ENCODE measurements at places on chromosomes 4 and X. TPM values are rescaled to one million over a fixed set of nuclear protein-coding genes. Genes with fewer than 3 reads are reported as not detected.

IL2RG gene
- total RNA-seq = not detected

GATA1 gene
- 0.31 TPM for total RNA-seq

EPGN gene
- total RNA-seq = not detected

RHOXF2 gene
- total RNA-seq = not detected

TRPC3 gene
- total RNA-seq = 9.7 TPM

UCP1 gene
- total RNA-seq = not detected

CLDN34 gene
- 0.62 TPM for total RNA-seq

ARX gene
- total RNA-seq = 6.2 TPM

ADH1A gene
- total RNA-seq = not detected

RADX gene
- total RNA-seq = 7.8 TPM

TAF7L gene
- 0.16 TPM for total RNA-seq

ETDB gene
- not detected for total RNA-seq

SLC38A5 gene
- 26.5 TPM for total RNA-seq

- no peak for DNase-seq
Observed at GRCh38 chr4:156378033-156378665, 424.5 kb upstream of the CTSO start.

GRCh38 chr4:163166041-163166579 lies 580 bp downstream of the NAF1 start:
- peak; percentile 45 for DNase-seq

DNA sequence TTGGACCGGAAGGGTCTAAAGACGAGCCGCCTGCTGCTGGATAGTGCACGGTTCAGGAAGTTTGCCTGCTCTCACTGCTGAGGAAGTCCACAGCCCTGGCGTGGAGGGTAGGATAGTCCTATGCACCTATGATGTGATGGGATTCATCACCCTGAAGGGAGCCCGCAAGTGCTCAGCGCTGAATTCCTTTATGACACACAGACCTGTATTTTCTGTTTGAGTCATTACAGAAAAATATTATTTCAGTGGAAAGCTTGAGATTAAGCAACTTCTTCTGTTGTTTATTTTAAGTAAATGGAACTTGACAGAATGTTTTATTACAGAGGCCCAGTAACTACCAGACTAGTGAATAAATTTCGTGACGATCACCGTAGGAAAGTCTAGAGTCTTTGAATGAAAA lies 123.2 kb downstream of the TRIML1 start:
- no peak for DNase-seq

DNA sequence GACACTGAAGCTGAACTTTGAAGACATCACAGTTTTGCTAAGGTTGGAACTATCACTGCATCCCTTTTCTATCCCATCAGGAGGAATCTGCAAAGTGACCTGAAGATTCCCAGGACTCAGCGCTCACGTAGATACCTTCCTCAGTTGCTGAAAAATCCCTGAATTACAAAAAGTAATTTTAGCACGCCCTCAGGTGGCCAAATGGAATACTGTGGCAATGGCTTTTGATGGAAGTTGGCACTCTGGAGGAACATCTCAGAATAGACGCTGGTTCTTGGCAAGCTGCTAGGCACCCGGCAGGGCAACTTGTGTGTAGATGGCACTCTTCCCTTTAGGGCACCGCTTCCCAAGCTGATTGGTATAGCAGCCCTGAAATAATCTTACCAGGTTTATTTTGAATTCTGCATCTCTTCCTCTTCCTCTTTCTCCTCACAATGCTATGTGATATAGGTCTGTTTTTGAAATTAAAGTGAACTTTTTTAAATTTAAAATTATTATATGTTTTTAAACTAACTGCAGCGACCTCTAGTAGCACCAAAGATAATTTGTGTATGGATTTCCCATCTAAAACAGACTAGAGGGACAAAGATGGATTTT lies 16.3 kb upstream of the ESX1 start:
- peak; percentile 21 for DNase-seq

GRCh38 chrX:78322863-78323262 lies 4.5 kb downstream of the CYSLTR1 start:
- DNase-seq = no peak

DNA sequence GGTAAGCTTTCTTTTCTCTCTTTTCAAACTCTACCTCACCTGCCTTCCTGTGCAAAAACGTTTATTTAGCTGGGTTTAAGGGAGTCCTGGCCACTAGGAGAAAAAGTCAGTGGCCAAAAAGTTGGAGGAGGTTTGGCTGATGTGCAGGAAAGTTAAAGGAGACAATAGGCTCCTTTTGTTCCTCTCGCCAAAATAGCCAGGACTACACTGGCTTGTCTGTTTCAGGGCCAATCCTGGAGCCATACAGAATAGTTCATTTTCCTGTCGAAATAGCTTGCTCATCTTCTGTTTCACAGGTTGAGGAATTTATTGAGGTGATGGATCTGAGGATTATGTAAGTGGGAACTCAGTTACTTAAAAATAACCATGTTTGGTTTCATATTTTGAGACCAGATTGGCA lies 423 bp downstream of the HEPH start:
- DNase-seq = no peak

DNA sequence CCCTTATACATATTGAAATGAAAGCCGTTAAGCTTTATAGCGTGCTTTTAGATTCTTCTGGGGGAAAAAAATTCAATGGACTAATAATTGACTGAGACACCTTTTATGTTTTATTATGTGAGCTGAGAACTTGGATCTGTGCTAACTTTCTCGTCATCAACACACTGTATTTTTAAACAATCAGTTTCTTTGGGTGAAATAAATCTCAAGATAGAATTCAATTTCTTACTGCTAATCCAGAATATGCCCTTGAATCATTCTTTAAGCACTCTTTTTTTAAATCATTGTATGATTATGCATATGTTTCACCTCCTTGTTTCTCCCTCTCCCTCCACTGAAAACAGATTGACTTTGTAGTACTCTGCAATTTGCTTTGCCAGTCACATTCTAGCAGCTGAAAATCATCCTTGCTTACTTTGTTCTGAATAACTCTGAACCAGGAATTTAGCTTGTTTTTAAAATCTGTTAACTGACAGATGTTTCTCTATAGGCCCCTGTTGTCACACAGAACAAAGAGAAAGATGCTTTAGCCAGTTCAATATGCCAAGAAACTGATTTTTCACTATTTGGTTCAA lies 81.5 kb downstream of the SLIT2 start:
- no peak for DNase-seq

DNA sequence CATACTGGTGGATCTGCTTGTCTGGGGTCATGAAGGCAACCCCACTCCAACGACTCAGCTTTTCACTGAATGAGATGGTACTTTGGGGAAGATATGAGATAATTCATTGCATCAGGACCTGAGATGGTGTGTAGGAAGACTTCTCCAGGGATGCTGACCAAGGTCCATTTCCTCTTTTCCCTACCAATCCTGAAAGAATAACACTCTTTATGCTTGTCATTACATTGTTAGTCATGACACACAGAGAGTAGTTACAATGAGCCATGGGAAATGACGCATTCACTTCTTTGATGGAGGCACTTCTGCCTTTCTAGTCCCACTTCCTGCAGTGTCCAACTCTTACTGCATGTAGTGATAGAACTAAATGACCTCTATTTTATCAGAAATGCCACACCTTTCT lies 58.6 kb downstream of the AREG start:
- no peak for DNase-seq

DNA sequence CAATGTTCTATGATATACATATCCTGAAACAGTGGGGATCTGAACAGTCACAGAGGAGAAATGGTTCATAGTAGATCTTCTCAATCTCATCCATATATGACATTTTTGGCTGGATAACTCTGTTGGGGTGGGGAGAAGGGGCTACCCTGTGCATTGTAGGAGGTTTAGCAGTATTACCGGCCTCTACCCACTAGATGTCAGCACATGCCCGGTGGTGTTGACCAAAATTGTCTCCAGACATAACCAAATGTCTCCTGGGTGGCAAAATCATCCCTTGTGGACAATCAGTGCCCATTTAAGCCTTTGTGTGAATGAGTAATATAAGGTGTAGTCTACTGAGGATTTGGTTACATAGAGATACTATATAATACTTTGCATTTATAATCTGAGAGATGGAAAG lies 89.9 kb downstream of the PLS3 start:
- DNase-seq = no peak

DNA sequence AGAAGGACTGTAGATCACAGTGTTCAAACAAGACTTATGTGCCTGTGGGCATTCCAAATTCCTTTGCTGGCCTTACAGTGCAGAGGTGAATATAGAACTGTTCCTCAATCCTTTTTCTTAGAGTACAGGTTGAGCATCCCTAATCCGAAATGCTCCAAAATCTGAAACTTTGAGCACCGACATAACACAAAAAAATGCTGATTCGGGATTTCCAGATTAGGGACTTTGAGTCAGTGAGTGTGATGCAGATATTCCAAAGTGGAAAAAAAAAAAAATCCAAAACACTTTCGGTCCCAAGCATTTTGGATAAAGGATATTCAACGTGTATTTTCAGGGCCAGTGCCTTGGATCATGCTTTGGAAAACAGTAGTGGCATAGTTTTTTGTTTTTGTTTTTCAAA lies 9.2 kb downstream of the SMS start:
- no peak for DNase-seq

- DNase-seq = no peak
Observed at GRCh38 chrX:39736216-39737211, 361.2 kb downstream of the BCOR start.

DNA sequence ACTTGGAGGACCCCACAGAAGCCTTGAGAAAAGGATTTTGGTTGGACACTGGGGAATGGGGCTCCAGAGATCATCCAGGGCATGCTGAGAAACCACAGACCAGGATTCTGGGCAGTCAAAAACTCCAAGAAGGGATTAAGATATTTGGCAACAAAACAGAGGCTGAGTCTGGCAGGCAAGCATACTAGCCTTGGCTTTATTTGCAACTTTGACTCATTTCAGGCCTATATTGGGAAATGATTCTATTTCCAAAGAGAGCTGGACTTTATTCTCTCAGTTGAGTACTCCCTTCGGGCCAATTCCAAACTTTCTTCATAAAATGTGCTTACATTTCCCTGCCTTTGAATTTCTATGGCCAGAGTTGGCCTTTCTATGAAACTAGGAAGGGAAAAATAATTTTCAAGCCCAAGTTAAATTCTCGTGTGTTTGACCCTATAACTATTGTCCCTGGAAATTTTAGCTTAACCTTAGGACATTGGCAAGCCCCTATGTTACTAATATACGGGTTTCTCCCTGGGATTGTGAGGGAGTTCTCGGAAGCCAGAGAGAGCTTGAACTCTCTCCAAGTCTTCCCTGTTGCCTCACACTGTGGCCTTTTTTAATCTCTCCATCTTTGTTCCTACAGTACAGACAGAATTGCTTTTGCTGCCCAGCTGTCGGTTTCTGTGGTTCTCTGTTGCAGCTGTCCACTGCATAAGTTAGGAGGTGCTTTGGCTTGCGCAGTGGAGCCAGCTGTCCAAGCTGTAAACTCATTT lies 112.6 kb upstream of the FAM9A start:
- DNase-seq = no peak

GRCh38 chr4:40736910-40737309 lies 12.8 kb upstream of the NSUN7 start:
- DNase-seq = no peak

DNA sequence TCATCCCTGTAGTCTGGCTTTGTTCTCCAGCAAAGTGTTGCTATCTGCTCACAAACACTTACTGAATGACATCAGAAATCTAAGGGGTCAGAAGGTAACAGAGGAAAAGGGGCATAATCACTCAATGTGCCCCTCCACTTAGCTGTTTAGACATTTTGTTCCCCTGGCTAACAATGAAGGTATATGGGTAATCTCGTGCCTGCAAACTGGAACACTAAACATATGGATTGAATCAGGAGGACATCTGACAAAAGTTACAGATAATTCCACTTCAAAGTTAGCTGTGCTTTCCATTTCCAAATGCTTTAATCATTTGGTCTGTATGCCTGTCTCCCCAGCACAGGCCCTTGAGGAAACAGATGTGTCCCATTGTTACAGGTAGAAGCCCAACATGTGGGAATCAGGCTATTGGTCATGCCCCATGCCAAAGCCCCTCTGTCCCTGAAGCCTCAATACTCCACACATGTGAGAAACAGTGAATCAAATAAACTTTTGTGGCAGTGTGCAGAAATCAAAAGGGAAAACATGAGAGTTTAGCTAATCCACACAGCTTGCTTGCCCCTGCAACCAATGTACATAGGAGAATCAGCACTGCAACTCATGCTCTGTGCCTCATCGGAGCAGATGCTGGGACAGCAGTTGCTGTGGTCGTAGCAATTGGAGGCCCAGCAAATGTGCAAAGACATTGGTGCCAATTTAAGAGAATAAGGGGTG lies 111.7 kb downstream of the RNF150 start:
- no peak for DNase-seq

- DNase-seq = no peak
Observed at GRCh38 chrX:39451046-39451445, 646.7 kb downstream of the BCOR start.

DNA sequence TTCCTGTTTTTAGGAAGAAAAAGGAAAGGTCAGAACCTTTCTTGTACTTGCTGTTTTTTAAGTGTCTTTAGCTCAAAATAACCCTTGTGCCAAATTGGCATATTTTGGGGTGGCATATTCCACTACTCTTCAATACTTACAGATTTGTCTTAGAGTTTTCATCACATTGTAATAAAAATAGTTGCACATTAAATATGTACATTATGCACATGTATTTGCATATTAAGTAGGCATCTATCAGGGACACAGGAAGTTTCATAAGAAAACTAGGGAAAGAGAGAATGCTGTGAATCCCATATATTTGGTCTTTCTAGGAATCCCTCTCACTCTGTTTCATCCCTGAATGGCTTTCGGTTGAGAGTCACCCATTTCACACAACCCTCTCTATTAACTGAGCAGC lies 139.6 kb downstream of the LARP7 start:
- DNase-seq = no peak

DNA sequence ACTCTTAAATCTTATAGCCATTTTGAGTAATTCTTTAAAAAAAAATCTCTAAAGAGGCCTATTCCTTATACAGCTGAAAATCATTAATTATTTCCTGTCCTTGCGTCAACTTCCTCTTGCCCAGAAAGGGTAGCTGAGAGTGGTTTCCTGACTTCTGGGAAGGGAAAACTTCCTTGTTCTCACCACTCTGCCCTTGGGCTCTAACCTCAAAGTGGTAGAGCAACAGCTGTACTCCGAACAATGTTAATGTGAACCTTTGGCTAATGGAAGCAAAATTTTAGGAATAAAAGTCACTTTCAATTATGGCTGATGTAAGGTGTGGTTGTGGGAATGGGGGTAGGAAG lies 15.3 kb downstream of the KLHL2 start:
- no peak for DNase-seq

DNA sequence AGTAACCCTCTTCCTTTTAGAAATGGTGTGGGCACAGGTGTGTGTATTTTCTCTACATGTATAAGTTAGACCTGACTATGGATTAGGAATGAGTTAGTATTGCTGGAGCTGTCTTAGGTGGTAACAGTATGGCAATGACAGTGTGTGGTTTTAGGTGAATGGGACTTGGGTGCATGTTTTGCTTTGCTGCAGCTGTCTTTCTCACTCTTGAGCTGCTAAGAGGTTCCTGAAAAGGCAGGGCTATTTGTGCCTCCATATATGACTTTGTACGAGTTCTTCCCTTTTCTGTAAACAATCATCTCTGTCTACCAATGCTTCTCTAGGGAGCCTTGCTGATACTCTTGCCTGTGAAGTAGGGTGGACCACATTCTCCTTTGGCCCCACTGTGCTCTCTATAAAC lies 234.8 kb upstream of the HHIP start:
- DNase-seq = no peak
